CD4-positive, alpha-beta memory T cell (primary cell): ENCODE measurements at places on chromosomes 7 and 10. TPM values are rescaled to one million over a fixed set of nuclear protein-coding genes. Genes with fewer than 3 reads are reported as not detected.

GRCh38 chr7:115965796-115966475, 64.6 kb downstream of the TFEC start:
- H3K36me3 ChIP-seq, result no peaks in the 10 kb centered on the region
- no peak for DNase-seq
- H3K4me1 ChIP-seq, result no peaks in the 10 kb centered on the region
- no peak overlapping the region for H3K27ac ChIP-seq

DNA sequence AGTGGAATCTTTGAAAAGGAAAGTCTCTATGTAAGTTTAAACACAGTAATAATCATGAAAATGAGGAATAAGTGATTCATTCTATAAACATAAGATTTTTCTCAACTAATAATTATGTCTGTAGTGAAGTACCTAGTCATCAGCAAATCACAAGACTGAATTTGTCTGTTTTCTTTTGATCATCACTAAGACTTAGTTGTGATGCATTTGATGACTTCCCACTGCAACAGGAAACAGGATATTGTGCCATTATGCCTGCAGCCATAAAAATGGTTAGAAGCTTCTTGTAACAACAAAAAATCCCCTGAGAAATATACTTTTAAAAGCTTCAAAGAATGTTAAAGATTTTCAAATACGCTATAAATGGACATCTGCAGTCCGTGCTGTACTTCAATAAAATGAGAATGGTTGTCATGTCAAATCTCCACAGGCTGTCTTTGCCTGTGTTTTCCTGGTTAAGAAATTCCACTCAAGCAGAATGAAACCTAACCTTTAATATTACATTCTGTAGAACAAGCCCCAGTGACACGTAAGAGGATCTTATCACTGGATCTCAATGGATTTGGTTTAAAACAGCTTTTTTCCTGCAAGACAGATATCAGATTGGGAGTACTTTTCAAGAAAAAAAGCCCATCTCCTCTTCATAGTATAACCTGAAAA, 1262.3 kb upstream of the PHF14 start:
- no peaks in the 10 kb centered on the region for H3K27me3 ChIP-seq
- no peaks in the 10 kb centered on the region for H3K36me3 ChIP-seq
- DNase-seq, result no peak
- H3K4me1 ChIP-seq, result no peaks in the 10 kb centered on the region
- no peak overlapping the region for H3K4me3 ChIP-seq

GRCh38 chr7:108301387-108301786, 154.8 kb downstream of the NRCAM start:
- H3K27me3 ChIP-seq, result no peaks in the 10 kb centered on the region
- H3K27ac ChIP-seq, result no peak overlapping the region
- no peak overlapping the region for H3K4me3 ChIP-seq
- H3K4me1 ChIP-seq, result no peaks in the 10 kb centered on the region
- no peak for DNase-seq

DNA sequence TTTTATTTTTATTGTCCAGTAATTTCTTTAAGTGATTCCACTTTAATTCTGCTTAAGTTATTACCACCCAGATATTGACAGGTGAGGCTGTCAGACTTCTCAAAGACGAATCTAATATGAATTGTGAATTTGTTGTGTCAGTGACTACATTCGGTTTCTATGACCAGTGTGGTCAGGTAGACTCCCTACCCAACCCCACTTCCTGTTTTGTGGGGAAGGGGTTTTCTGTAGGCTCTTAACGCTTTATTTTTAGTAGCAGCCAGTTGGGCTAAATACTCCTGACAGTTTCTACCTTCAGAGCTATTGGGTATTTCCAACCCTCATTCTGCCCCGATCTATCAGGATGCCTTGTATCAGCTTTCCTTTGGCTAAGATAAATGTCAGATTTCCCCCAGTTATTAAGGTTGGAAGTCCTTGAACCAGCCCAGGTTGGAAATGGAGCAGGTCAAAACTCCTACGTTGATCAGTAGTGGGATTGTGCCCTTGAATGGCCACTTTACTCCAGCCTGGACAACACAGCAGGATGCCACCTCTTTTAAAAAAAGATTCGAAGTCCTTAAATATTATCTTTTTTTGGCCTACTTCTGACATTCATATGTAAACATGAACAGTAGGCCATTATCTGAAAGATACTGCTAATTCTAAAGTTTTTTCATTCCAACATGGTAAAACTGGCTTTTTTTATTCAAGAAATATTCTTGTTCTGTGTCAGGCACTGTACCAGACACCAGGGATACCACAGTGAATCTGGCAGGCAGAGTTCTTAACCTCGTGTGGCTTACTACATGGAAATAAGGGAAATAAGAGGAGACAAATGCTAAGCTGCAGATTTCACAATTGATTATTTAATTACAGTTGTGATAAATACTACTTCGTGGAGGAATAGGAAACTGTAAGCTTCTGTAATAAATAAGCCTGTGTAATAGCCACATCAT, 133.3 kb upstream of the SAMD8 start:
- peaks cover 17% of the 10 kb centered on the region for H3K36me3 ChIP-seq
- H3K4me1 ChIP-seq, result peaks cover 21% of the 10 kb centered on the region
- no peaks in the 10 kb centered on the region for H3K27me3 ChIP-seq
- peak overlapping the region; percentile 11 for H3K27ac ChIP-seq

GRCh38 chr10:10830293-10830986, 187.2 kb upstream of the CELF2 start:
- DNase-seq, result no peak
- H3K4me3 ChIP-seq, result no peak overlapping the region
- H3K4me1 ChIP-seq, result no peaks in the 10 kb centered on the region
- H3K27me3 ChIP-seq, result no peaks in the 10 kb centered on the region
- no peak overlapping the region for H3K27ac ChIP-seq

- peaks cover 4% of the 10 kb centered on the region for H3K4me1 ChIP-seq
- no peak overlapping the region for H3K27ac ChIP-seq
- H3K36me3 ChIP-seq, result no peaks in the 10 kb centered on the region
These were observed 6.1 kb downstream of the SKAP2 start for GRCh38 chr7:26858241-26858715.

DNA sequence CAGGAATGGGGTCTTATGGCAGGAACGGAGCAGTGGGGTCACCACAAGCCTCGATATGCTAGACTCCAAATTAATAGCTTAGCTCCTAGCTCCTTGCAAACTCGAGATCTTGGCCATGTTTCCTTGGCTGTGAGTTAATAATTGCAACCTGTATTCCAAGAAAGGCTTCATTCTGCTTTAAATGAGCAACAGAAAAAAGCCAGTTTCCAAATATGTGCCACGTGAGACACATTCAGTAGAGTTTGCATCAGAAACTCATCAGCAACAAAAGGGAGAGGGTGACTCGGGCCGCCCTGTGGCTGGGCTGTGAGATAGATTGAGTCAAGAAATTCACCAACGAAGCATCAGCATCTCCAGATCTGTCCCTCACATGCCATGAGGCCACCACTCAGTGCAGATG, 112.0 kb downstream of the NPTX2 start:
- no peak for DNase-seq
- no peaks in the 10 kb centered on the region for H3K36me3 ChIP-seq
- H3K27me3 ChIP-seq, result no peaks in the 10 kb centered on the region
- no peak overlapping the region for H3K27ac ChIP-seq
- no peak overlapping the region for H3K4me3 ChIP-seq
- no peaks in the 10 kb centered on the region for H3K4me1 ChIP-seq

DNA sequence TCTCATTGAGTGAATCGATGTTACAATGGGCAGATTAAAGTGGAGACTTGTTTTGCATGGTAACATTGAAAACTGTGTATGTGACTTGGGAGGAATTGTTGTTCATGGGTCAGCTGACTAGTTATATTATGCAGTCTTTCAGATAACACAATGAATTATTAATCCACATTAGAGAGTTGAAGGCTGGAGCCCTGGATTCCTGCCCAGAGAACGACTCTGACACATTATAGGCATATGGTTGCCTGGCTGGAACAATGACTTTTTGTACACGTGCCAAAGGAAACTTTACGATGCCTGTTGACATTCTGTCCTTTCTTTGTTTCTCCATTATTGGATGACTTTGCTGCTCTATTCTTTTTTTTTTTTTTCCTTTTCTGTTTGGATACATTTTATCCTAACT, 52.3 kb upstream of the TMEM229A start:
- no peak overlapping the region for H3K27ac ChIP-seq
- H3K4me3 ChIP-seq, result no peak overlapping the region
- DNase-seq, result no peak

DNA sequence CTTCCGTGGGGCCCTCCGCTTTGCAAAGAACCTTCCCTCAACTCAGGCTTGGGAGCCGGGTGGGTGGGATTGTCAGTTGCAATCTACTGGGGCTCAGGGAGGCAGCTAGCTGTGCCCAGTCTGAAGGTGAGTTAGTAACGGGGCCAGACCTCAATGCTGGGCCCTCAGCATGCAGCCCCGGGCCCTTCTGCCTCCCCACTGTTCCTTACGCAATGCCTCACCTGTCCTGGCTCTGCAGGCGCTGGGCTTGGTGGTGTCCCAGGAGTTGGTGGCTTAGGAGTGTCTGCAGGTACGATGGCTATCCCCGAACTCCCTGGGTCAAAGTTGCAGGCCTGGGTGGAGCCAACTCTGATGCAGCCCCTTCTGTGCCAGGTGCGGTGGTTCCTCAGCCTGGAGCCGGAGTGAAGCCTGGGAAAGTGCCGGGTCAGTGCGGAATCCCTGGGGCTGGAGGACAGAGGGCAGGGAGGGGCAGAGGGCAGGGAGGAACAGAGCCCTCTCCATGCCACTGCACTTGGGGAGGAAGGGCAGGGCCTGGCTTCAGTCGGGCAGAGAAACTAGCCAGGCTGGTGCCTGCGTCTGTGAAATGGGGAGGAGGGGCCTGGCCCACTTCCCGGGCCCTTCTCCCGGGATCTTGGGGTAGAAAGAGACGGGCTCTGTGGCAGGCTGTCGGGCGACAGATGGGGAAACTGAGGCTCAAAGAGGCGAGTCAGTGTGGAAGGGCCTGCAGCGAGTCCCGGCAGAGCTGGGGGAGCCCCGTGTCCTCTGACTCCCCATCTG, 15.0 kb downstream of the ELN start:
- no peaks in the 10 kb centered on the region for H3K4me1 ChIP-seq
- H3K36me3 ChIP-seq, result no peaks in the 10 kb centered on the region
- DNase-seq, result no peak
- H3K4me3 ChIP-seq, result no peak overlapping the region

- DNase-seq, result no peak
- peak overlapping the region; percentile 75 for H3K4me3 ChIP-seq
- no peaks in the 10 kb centered on the region for H3K27me3 ChIP-seq
- H3K36me3 ChIP-seq, result no peaks in the 10 kb centered on the region
- peaks cover 19% of the 10 kb centered on the region for H3K4me1 ChIP-seq
These were observed 831 bp upstream of the PFKP start for GRCh38 chr10:3066317-3067117.

DNA sequence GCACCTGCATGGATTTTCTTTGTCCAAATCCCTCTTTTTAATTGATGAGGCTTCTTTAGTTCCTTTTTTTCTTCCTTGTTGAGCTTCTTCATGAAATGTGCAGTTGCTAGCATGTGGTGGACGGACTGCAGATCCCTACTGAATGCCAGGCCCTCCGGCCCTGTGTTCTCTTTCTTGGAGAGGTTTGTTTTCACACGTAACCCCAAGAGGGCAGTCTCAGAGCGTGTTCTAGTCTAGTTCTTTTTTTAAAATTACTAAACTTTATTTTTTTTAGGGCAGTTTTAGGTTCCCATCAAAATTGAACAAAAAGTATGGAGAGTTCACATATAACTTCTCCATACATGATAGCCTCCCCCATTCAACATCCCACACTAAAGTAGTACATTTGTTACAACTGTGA, 190.0 kb downstream of the CFTR start:
- H3K27me3 ChIP-seq, result no peaks in the 10 kb centered on the region
- no peak for DNase-seq

DNA sequence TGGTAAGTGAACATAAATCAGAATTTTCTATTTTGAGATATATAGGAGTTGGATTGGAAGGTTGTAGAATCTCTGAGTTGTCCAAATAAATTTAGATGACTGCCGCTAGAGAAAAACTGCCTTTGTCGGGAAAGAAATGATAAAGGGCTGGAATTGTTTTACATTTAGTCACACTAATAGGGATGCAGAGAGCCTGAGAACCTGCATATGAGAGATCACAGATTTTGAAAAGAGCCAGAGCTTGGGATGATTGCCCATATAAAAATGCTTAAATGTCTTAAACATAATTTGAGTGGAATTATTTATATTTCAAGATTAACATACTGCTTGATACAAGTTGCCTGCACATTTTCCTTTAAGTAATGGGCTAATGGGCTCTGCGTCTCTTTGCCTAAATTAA, 660.5 kb downstream of the NRG3 start:
- no peak for DNase-seq
- no peaks in the 10 kb centered on the region for H3K27me3 ChIP-seq
- no peak overlapping the region for H3K4me3 ChIP-seq
- no peak overlapping the region for H3K27ac ChIP-seq

GRCh38 chr10:91919651-91920050, 3.9 kb upstream of the BTAF1 start:
- peaks cover 13% of the 10 kb centered on the region for H3K4me1 ChIP-seq
- H3K27ac ChIP-seq, result no peak overlapping the region
- H3K27me3 ChIP-seq, result no peaks in the 10 kb centered on the region
- DNase-seq, result no peak

DNA sequence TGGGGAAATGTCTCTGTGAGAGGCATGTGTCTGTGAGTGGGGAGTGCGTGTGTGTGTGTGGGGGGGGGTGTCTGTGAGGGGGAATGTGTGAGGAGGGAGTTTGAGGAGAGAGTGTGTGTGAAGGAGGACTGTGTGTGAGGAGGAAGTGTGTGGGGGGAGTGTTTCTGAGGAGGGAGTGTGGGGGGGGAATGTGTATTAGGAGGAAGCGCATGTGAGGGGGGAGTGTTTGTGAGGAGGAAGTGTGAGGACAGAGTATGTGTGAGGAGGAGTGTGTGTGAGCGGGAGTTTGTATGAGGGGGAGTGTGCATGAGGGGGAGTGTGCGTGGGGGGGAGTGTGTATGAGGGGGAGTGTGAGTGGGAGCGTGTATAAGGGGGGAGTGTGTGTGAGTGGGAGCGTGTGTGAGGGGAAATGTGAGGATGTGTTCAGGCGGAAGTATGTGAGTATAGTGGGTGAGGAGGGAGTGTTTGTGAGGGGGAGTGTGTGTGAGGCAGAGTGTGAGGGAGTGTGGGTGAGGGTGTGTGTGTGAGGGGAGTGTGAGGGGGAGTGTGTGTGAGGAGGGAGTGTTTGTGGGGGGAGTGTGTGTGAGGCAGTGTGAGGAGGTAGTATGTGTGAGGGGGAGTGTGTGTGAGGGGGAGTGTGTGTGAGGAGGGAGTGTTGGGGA, 21.8 kb upstream of the PTPRN2 start:
- H3K27ac ChIP-seq, result no peak overlapping the region
- no peaks in the 10 kb centered on the region for H3K36me3 ChIP-seq
- H3K27me3 ChIP-seq, result no peaks in the 10 kb centered on the region
- H3K4me1 ChIP-seq, result no peaks in the 10 kb centered on the region

- DNase-seq, result no peak
- no peak overlapping the region for H3K27ac ChIP-seq
- H3K4me3 ChIP-seq, result no peak overlapping the region
- no peaks in the 10 kb centered on the region for H3K4me1 ChIP-seq
- H3K27me3 ChIP-seq, result no peaks in the 10 kb centered on the region
- H3K36me3 ChIP-seq, result no peaks in the 10 kb centered on the region
These were observed 70.4 kb upstream of the ITPRID1 start for GRCh38 chr7:31443457-31443856.

- no peak overlapping the region for H3K4me3 ChIP-seq
- DNase-seq, result no peak
- H3K4me1 ChIP-seq, result no peaks in the 10 kb centered on the region
- no peaks in the 10 kb centered on the region for H3K27me3 ChIP-seq
- H3K36me3 ChIP-seq, result no peaks in the 10 kb centered on the region
These were observed 210.3 kb upstream of the TCF7L2 start for GRCh38 chr10:112739592-112740353.

Gene ACTA2
- total RNA-seq, result 13.2 TPM

Gene GRID2IP
- total RNA-seq, result 0.81 TPM

Gene TCERG1L
- total RNA-seq, result not detected
